ENCODE measurements at places on chromosomes 3 and 15. TPM values are rescaled to one million over a fixed set of nuclear protein-coding genes. Genes with fewer than 3 reads are reported as not detected.

DNA sequence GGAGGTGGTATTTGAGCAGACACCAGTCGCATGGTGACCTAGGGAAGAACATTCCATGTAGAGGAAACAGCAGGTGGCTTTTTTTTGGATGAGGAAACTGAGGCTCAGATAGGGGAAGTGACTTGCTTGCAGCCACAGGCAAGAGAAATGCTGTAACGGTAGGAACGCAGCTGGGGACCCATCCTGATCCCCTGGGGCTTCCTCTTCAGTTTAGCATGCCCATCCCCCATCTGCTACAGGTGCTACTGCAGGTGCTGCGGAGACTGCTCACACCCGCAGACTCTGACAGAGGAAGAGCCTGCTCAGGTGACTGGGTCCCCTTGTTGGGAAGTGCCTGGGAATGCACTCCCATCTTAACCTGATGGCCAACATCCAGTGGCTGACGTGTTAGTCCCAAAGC lies 55.4 kb upstream of the SEC13 start:
- no peak for DNase-seq

GRCh38 chr15:98646546-98647025 lies 1.8 kb upstream of the IGF1R start:
- no peak for DNase-seq

SHC4 gene
- polyA plus RNA-seq: 0.03 TPM

PDZRN3 gene
- 0.82 TPM for polyA plus RNA-seq

DNA sequence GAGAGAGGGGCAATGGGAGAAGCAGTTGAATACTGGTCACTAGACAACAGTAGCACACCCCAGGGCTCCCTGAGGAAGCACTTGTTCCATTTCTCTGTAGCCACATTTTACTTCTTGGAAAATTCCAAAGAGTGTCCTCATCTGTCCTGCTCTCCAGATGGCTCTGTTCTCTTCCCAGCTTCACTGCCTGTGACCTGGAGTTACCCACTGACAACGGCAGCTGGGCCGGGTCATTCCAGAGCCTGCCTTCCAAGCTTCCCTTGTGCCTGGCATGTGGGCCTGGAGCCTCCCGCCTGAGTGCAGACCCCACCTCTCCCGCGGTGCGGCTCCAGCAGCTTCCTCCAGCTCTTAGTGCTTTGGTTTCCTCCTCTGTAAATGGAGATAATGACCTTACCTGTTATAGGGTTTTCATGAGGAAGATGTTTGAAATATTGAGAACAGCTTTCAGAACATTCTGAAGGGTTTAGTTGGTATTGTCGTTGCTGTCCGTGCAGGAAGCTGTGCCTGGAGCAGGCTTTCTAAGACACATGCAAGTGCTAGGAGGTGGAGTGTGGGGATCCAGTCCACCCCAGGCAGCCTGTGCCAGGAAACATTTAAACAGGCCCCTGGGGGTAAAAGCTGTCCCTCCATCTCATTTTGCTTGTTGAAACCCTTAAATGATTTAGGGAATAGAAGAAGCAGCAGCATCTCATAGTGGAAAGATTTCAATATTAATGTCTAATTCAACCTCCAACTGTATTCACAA lies 24.8 kb downstream of the EFCC1 start:
- no peak for DNase-seq

IL17RB gene
- 17.0 TPM for polyA plus RNA-seq

- DNase-seq: no peak
Measured at GRCh38 chr3:13850161-13850945, 29.5 kb downstream of the WNT7A start.

CLCN2 gene
- 1.1 TPM for polyA plus RNA-seq

DNA sequence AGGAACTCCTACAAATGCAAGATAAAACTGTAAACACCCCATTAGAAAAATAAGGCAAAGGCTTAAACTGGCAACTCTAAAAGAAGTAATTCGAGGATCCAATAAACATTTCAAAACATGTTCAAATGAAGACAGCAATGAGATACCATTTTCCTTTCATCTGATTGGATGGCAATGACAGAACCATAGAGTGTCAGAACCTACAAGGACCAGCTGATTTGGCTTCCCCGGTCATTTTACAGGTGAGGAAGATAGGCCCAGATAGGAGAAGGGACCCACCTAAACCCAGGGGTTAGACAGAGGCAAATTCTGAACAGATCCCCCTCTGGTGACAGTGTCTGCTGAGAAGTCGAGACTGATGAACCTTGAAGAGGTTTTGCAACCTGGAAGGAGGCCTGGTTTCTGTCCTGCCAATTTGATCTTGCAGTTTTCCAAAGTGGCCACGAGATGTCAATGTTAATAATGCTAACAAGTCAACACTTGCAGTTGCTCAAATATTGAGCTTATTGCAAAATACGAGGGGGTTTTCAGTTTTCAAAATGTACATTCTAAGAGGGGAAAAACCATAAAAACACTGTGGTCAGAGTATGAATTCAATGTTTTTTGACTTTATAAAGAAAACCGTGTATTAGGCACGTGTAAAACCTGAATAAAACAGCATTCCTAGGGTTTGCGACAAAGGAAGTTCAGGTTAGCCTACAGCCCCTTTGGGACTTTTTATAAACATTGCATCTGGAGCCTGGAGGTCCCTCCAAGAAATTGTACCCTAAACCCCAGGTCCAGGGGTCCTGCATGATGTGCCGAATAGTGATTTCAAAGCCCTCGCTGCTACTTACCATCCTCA lies 21.5 kb downstream of the CFAP161 start:
- DNase-seq: no peak

TRH gene
- not detected for polyA plus RNA-seq

DNA sequence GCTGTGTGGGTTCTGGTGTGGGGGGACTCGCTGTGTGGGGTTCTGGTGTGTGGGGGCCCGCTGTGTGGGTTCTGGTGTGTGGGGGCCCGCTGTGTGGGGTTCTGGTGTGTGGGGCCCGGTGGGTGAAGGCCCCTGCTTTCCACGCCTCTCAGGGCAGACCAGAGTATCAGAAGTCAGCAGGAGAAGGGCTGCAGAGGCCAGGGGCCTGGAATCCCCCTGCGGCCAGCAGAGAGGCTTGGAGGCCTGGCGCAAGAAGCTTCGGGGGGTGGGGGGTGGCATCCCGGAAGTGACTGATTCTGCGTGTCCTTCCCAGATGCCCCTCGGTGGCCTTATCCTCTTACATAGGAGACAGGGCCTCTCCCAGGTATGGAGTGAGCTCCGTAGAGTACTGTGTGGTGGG lies 37.4 kb downstream of the TNK2 start:
- no peak for DNase-seq

GRCh38 chr15:68384451-68385239 lies 47.3 kb downstream of the ITGA11 start:
- DNase-seq: peak; percentile 22

PCOLCE2 gene
- polyA plus RNA-seq: 9.1 TPM

GOLGA8F gene
- polyA plus RNA-seq: not detected

DNA sequence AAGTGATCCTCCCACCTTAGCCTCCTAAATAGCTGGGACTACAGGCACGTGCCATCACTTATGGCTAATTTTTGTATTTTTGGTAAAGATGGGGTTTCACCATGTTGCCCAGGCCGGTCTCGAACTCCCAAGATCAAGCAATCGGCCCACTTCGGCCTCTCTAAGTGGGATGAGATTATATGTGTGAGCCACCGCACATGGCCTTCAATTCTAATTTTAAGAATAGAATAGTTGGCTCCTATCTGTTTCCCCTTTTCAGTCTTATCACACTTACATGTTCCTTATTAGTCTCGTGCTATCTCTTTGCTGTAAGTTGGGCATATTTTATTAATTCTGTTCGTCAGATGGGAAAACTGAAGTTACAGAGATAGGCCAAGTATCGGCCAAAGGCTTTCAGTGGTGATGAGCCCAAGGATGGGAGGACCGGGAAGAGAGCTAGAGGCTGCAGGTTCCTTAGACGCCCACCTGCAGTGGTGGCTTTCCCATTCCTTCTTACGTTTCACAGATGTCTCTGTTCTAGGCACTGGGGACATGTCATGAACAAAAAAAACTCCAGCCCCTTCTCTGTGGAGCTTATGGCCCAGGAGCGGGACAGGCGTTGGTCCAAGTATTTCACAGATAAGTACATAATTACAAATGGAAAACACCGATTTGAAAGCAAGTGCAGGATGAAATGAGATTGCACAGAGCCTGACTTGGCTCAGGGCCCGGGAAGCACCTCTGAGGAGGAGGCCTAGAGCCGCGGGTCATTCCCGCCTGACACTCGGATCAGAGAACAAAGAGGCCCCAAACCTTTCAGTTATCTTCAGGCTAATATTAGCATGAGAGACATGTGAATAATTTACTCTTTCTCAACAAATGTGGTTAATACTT lies 91.1 kb upstream of the KLF13 start:
- DNase-seq: peak; percentile 33

- no peak for DNase-seq
Measured at GRCh38 chr15:31217566-31218270, 108.9 kb upstream of the KLF13 start.

- DNase-seq: no peak
Measured at GRCh38 chr3:131925571-131925970, 109.2 kb downstream of the CPNE4 start.

- no peak for DNase-seq
Measured at GRCh38 chr3:42771271-42771670, 1.8 kb downstream of the CCDC13 start.

- DNase-seq: no peak
Measured at GRCh38 chr3:126018995-126019394, 50.0 kb downstream of the ROPN1B start.

DNA sequence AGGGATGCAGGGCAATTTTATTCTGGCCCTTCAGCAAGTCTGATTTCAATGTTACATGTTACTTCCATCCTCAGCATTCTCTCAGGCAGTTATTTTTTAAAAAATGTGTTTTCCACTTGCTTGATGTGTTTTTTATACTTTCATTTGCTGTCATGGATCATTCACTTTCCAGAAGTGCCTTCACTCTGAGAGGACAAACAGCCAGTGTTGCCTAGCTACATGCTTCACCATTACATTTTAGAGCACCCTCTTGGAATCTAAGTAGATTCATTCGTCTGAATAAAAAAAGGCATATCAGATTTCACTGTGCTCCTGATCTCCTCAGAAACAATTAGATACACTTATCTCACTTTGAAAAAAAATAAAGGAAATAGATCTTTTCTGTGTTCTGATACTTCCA lies 93.6 kb upstream of the POU1F1 start:
- DNase-seq: no peak

IQCF5 gene
- polyA plus RNA-seq: not detected

C15orf61 gene
- polyA plus RNA-seq: 1.4 TPM

DNA sequence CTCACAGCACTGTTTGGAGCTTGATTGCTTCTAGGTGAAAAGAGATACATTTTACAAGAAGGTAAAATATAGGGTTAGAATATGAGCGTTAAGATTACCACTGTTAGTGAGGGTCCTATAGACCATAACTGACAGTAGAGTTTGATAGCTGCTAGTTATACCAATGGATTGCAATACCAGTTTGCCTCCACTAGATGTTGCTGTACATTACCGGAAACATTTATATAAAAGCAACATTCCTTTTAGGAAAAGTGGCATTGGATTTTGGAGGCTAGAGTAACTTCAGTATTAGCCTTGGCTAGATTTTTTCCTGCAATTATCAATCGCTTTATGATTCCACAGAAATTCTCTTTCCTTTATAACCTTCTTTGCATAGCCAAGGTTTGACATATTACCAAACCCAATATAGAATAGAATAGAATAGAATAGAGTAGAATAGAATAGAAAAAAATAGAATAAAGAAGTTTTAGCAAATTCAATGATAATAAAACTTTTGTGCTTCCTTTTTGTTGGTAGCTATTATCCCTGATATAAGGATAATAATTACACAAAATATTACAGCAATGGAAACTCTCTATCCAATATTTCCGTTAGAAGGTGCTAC lies 1093.6 kb upstream of the ALCAM start:
- no peak for DNase-seq

GRCh38 chr3:153680526-153680925 lies 440.7 kb upstream of the ARHGEF26 start:
- DNase-seq: no peak

GRCh38 chr3:139251529-139251928 lies 92.3 kb upstream of the MRPS22 start:
- DNase-seq: no peak

DNA sequence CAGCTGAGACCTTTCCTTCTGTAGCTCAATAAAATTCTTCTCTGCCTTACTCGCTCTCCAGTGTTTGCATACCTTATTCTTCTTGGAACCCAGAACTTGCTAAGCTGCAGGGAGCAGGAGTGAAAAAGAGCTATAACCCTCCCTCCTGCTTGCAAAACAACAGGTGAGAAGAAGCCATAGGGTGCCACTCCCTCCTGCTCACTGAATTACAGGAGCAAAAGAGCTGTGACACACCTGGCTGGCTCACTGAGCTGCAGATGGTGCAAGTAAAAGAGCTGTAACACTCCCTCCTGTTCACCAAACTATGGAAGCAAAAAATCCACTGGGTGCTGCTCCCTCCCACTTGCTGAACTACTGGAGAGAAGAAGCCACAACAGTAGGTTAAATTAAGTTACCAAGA lies 44.2 kb upstream of the C2CD4B start:
- DNase-seq: no peak

SCG5 gene
- 2.9 TPM for polyA plus RNA-seq

CDHR4 gene
- polyA plus RNA-seq: not detected

FNDC3B gene
- polyA plus RNA-seq: 23.3 TPM

THSD4 gene
- polyA plus RNA-seq: 1.3 TPM

- DNase-seq: no peak
Measured at GRCh38 chr15:55277116-55277564, 12.5 kb downstream of the RAB27A start.

DNA sequence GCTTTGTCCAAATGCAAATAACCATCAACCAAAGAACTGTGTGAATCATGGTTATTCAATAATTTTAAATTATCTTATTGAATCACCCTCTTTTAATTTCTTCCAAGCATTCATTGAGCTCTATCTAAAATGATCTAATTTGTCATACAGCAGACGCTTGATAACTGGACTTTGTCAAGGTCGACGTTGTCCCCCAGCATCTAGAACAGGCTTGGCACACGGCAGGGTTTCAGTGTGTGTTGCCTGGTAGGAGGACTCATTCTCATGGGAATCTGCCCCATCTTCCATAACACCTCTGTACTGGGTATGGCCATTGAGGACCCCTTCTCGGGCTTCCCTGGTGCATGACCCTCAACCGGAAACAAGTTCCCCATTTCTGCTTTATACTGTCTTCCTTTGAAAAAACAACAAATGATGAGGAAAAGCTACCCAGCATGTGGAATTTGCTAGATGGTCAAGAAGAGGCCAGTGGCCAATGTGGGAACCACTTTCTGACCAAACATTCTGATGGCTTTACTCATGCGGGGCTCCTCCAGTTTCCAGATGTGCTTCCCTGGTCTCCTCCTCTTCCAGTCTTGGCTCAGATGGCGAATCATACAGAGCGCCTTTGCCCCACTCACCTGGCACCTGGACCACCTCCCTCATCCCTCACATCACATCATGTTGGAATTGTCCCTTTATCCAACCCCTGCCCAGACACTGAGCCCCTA lies 41.7 kb upstream of the SEC22A start:
- DNase-seq: no peak

MYO5C gene
- 1.9 TPM for polyA plus RNA-seq

GRCh38 chr3:78799681-78800080 lies 968.1 kb downstream of the ROBO1 start:
- no peak for DNase-seq

FRG2C gene
- polyA plus RNA-seq: not detected

- no peak for DNase-seq
Measured at GRCh38 chr3:71543371-71544016, 40.0 kb downstream of the FOXP1 start.

SLC6A20 gene
- 0.10 TPM for polyA plus RNA-seq

- DNase-seq: peak; percentile 92
Measured at GRCh38 chr3:12556690-12557472, at the start of gene MKRN2. TSS of gene MKRN2 (plus strand) at chr3:12557087. CDS start at chr3:12557151, 64 bp downstream.

All from liver (tissue), 10 donors.